ENCODE measurements at places on chromosomes 7 and 10.

- no peak for DNase-seq
Measured at GRCh38 chr7:133082390-133082766, 488 bp upstream of the CHCHD3 start.

GRCh38 chr10:30505543-30506298 is 71.7 kb downstream of the MAP3K8 start:
- no peak for DNase-seq

DNA sequence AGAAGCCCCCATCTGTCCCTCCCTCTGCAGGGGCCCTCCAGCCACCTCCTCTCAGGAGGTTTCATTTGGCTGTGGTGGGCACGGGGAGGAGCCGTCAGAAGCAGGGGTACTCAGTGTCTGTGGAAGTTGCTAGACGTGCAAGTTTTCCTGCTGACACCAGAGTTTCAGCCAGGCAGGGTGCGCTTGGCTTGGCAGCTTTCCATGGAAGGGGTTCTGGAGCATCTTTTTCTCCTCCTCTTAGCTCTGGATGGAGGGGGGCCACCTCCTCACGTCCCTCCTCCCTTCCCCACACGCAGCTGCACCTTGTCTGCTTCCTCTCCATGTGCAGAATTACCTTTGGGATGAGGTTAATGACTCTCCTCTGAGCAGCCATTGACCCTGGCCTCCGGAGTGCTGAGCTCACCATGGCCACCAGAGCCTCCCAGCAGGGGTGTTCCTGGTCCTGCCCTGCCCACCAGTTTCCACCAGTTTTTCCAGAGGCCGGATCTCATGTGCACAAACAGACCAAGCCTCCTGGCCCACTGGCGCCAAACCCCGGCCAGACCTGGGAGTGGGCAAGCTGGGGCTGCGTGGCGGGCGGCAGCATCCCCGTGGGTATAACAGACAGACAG is 579.8 kb upstream of the FOXK1 start:
- DNase-seq: no peak

- DNase-seq: no peak
Measured at GRCh38 chr10:4131407-4132215, 346.6 kb upstream of the KLF6 start.

GRCh38 chr10:125057158-125058001 is 103.0 kb downstream of the CTBP2 start:
- DNase-seq: no peak

DNA sequence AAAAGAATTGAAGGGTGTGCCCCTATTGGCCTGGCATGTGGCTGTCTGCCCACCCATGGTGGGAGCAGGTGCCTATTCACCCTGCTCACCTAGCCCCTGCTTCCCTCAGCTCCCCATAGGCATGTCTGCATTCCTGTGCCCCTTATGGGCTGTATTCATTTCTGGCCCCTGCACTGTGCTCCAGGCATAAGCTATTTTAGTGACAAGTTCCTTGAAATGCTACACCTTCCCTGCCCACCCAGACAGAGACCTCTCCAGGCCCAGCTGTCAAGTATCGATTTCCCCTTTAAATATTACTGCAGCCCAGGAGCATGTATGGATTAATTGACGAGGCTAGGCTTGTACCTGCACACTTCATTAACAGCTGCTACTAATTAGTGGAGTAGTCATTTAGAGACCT is 235.4 kb downstream of the RPS24 start:
- DNase-seq: no peak

DNA sequence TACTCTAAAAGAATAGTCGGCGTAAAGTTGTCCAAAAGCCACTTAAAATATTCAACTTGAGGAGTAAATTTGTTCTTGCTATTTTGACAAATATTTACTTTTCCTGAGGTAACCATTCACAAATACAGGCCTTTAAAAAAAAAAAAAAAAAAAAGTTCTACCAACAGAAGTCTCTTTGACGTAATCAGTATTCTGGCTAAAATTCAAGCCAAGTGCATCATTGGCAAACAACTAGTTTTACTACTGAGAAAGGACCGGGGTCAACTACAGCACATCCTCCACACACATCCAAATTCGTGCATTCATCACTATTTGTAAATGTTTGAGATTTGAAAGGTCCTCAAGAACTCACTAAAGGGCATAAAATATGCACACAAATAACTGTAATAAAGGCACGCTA is 2.0 kb downstream of the OAT start:
- DNase-seq: no peak

DNA sequence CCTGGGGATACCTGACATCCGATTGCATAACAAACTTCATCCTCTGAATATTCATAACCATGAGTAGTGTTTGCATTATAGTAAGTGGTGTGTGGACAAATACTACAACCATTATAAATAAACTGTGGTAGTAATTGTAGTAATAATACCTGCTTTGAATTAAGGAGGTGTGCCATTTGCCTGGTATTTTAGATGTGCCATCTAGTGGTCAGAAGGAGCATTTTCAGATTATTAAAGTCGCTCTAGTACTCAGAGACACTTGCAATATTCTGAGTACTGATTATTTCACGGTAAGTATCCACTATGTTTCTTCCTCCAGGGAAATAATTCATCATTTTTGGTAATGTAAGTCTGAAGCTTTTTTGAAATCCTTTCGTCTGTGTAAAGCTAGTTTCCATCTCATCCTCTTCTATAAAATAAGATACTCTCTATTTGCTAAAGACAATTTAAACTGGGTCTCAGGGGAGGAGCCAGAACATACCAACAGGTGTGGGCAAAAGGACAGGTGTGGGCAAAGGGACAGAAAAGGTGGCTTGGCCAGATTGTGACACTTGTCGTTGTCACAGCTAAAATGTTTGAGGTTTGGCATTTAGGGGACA is 115.3 kb upstream of the WDR11 start:
- DNase-seq: no peak

DNA sequence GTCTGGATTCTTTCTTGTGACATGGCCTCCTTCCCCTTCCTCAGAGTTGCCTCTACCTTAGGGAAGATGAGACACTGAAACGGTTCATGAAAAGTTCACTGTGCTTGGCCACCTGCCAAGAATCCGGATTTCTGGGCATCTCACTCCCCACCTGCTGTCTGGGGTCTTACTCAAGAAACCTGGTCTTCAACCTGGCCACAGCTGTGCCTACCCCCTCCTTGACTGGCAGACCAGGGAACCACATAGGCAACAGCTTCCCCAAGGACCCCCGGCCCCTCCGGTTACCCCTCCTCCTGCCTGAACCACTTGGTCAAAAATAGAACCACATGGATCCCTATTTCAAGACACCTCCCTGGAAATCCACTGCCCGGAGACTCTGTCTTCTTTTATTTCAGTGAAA is 58.7 kb upstream of the NANOS1 start:
- DNase-seq: no peak

DNA sequence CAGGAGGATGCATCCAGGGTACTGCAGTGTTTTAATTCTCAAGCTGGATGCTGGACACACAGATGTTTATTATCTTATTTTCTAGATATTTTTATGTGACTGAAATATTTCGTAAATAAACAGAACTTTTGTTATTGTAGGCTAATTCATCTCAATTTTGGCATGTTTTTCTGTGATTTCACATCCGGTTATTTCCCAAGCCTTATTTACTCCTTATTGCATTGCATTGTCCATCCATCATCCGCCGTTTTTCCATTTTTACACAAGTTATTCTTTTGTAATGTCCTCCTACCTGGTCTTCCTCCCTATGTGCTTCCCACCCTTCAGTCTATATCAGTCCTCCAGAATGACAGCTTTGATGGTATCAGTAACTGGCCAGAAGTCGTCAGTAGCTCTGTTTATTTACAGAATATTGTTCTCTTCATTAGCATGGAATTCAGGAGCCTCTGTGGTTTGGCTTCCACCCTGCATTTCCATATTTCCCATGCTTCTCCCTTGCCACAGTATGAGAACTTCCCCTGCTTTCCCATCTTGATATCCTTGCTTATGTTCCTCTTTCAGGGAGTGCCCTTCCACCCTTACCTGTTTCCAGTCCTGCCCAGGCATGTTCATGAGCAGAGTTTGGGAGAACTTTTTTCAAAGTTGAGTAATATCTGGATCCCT is 16.1 kb downstream of the GNAI1 start:
- no peak for DNase-seq

- DNase-seq: no peak
Measured at GRCh38 chr10:811379-812175, 119.9 kb downstream of the LARP4B start.

Data from activated naive CD8-positive, alpha-beta T cell treated with anti-CD3 and anti-CD28 coated beads, Interleukin-2, amount 50 U/mL, for 16 hours (primary cell).